Activated naive CD4-positive, alpha-beta T cell (primary cell): ENCODE measurements at places on chromosomes 4 and X.

- DNase-seq = no peak
Measured at GRCh38 chr4:104206784-104207183, 287.9 kb downstream of the CXXC4 start.

DNA sequence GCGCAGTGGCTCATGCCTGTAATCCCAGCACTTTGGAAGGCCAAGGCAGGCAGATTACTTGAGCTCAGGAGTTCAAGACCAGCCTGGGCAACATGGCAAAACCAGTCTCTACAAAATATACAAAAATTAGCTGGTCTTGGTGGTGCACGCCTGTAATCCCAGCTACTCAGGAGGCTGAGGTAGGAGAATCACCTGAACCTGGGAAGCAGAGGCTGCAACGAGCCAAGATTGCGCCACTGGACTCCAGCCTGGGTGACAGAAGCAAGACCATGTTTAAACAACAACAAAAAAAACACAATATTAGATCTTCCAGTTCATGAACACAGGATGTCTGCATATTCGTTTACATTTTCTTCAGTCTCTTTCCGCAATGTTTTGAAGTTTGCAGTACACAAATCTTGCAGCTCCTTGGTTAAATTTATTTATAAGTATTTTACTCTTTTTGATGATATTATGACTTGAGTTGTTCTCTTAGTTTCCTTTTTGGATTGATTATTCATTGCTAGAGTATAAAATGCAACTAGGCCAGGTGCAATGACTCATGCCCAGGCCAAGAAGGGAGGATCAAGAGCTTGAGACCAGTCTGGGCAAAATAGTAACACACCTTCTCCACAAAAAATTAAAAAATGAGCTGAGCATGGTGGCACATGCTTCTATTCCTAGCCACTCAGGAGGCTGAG lies 30.4 kb upstream of the ABCG2 start:
- DNase-seq = no peak

DNA sequence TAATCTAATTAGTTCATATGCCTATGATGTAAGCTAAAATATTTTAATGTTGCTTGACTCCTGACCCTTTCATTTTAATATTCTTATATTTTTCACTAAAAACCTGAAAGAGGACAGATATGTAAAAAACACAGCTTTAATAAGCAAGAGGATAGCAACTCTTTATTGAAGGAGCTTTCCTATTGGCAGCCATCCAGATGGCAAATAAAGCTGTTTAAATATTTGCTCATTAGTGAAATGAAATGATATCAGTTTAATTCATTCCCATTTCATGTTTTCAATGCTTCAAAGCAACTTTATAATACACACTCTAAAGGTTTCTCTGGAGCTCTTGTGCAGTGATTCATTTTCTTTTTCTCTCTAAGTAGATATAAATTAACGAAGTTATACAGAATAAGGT lies 473.4 kb downstream of the PCDH7 start:
- DNase-seq = no peak

DNA sequence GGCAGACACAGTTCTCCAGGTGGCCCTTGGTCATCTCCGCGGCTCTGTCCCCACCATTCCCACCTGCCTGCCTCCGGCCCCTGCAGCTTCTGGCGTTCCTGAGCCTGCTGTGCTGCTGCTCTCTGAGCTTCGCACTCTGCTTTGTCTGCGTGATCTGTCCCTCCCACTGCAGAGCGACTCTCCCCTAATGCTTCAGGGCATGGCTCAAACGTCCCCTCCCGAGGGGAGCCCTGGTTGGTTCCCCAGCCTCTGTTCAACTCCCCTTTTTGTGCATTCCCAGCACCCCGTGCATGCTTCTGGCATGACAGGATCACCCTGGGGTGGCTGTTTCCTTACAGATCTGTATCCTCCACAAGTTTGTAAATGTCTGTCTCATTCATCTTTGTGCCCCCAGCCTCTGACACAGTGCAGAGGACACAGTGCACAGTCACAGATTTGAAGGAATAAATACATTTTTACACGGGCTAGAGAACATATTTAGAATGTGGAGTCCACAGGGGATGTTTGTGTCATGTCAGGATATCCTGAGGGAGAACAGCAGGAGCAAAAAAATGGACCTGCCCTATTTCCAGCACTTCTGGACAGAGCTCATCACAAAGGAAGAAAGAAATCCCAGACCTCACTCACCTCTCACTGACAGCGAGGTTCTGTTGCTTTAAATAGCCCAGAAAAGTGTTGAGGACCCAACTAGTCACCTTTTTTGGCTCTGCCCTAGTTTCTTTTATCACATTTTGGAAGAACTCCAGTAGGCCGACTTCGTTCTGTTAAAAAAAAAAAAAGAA lies 72.6 kb downstream of the GATB start:
- no peak for DNase-seq

DNA sequence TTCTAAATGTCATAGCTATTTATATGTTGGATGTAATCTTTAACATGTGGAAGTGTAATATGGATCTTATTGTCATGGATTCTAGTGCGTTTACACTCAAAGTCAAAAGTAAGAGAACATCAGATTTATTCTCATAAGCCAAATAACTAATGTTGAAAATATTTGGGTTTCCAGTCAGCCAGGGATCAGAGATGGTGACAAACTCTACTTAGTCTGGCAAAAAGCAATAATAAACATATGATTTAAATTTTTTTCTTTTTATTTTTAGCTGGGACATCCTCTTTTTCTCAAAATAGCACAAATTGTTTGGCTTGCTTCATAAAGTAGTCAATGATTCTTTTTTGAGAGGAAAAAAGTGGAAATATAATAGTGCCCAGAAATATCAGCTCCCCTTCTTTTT lies 392.3 kb downstream of the ARHGAP24 start:
- no peak for DNase-seq

- no peak for DNase-seq
Measured at GRCh38 chr4:73080789-73081188, 11.3 kb upstream of the COX18 start.

GRCh38 chr4:40886931-40887763 lies 137.4 kb downstream of the NSUN7 start:
- no peak for DNase-seq

- no peak for DNase-seq
Measured at GRCh38 chrX:29788991-29789699, 426.2 kb upstream of the MAGEB2 start.

GRCh38 chrX:133655275-133656265 lies 240.3 kb upstream of the GPC4 start:
- DNase-seq = no peak

- no peak for DNase-seq
Measured at GRCh38 chr4:149466446-149466845, 349.2 kb downstream of the IQCM start.

DNA sequence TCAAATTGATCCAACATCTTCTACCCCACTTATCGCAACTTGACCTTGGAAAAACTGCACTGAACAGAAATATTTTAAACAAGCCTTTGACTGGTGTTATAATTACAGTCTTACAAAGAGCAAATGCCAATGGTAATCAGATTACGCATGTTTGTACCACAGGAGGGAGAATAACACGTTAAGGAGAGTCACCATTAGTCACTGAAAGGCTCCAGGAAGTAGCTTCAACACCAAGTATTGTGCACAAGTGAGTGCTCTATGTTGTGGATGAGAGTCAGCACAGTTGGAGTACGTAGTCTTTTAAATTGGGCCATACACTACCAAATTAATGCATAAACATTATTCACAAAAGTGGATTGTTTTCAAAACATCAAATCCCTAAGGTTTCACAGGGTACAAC lies 1081.5 kb upstream of the TENM3 start:
- no peak for DNase-seq

- DNase-seq = no peak
Measured at GRCh38 chr4:105215609-105216313, 69.1 kb downstream of the TET2 start.

GRCh38 chr4:28835501-28835900 lies 1884.7 kb upstream of the PCDH7 start:
- no peak for DNase-seq

GRCh38 chrX:40166582-40166981 lies 68.8 kb upstream of the BCOR start:
- DNase-seq = no peak

GRCh38 chrX:152904151-152905080 lies 6.5 kb downstream of the ZNF185 start:
- DNase-seq = no peak

- DNase-seq = no peak
Measured at GRCh38 chr4:76589402-76589801, 154.4 kb downstream of the SHROOM3 start.
